Fibroblast of skin of left quadriceps (primary cell): ENCODE measurements at places on chromosomes 4 and X.

GRCh38 chr4:83609365-83609764 is 73.5 kb downstream of the GPAT3 start:
- DNase-seq = no peak

DNA sequence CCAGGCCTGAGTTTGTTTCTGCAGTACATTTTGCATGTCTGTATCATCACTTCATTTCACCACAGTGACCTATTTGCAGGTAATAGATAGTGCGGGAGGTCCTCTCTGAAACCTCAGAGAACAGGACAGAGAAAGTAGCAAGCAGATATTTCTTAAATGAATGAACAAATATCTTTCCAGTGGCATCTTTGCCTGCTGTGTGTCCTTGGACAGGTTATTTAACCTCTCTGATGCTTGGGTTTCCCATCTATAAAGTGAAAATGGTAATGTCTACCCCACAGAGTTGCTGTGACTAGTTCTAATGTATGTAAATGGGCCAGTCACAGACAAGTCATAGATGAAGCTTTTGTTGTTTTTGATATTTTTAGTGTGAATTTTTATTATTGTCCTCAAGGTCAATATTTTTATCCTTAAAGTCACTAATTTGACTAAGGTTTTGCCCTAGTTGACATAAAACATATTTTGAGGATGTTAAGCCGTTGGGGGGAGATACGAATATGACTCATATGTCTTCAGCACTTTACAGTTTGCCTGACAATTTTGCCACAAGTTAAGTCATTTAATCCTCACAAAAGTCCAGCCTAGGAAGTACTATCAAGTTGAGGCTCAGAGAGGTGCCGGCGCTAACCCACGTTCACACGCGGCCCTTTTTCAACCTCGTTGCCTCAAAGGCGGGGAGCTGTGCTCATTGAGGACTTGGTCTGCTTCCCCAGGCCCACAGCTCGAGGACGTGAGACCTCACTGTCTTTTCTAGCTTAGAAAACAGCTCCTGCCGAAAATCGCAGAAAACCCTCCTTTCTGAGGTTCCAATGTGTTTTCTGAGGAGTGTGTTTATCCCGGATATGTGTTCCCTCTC is 126.7 kb upstream of the STX18 start:
- DNase-seq = no peak

DNA sequence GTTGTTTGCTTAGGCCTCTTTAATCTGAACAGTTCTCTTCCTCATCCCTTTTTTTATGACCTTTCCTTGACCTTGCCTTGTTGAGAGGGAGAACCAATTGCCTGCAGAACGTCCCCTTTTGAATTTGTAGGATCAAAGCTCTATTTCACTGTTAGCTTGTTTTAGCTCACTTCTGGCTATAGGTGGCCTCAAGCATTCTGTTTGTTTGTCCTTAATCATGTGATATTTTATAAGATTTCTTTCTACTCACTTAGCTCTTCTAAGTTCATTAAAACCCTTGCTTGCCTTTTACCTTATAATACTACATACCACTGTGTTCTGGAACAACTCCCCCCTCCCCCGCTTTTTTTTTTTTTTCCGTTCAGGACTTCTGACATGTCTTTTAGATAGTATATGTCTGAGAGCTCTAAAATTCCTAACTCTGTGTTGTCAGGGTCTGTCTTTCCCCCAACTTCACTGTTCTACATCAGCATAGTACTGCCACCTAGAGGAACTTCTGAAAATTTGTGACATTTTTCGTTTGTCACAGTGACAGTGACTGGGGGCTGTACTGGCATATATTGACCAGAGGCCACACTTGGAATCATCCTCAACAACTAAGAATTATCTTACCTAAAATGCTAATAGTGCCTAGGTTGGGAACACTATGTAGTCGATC is 128.5 kb downstream of the LARP7 start:
- DNase-seq = peak; percentile 3

- no peak for DNase-seq
Observed at GRCh38 chrX:25084446-25084845, 68.7 kb upstream of the ARX start.

GRCh38 chr4:74715706-74716435 is 78.5 kb downstream of the BTC start:
- no peak for DNase-seq

GRCh38 chrX:66203114-66203513 is 39.1 kb downstream of the HEPH start:
- no peak for DNase-seq

GRCh38 chr4:9969526-9970398 is 51.5 kb downstream of the SLC2A9 start:
- DNase-seq = no peak

- DNase-seq = peak; percentile 45
Observed at GRCh38 chr4:182306792-182307507, 63.7 kb downstream of the TENM3 start.

DNA sequence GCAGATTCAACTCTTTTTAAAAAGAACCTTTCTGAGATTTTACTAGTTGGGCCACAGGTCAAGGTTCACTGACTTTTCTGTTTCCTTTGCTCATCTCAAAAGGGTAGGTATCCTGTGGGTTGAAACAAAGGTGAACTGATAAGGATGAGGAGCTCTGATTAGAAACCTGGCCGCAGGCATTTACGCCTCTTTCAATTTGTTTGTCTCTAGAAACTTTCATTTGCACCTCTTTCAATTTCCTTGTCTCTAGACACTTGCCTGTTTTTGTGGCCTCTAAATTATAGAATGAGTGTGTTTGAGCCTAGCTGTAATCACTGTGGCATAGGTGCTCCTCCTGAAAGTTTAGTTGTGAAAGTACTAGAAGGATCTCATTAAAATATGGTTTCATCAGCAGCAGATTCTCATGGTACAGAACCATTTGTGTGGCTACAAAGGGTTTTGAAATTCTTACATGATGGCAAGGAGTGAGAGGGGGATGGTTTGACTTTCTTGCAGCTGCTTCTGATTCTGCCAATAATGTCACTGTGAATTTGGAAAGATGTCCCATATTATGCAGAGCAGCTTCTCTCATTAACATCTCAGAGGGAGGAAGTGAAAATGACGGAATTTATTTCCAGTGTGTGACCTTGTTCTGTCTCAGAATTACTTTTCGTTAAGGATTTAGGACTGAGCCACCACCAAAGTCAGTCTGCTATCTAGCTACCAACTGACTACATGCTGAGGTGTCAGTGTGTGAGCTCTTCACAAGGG is 142.2 kb downstream of the SH2D1A start:
- no peak for DNase-seq

DNA sequence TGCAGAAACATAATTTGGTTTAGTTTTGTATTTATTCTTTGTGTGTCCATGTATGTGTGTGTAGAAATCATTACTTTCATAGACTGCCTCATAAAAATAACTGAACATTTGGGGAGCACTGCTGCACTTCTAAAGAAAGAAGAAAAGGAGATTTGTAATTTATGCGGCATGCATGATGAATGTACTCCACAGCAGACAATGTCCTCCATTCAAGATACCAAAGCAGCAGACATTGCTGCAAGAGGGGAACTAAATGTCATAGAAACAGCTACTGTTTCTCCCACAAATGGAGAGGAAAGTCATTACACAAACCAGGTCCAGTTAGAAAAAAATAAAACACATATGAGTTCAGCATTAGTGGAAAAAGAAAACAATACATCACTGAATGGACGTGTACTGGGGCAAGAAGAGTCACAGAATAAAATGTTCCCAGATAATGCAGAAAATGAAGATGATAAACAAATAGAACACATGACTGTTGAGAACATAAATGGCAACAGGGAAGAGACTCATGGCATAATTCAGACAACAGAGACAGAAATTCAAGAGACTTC is 2.6 kb downstream of the DTHD1 start:
- no peak for DNase-seq

- peak; percentile 43 for DNase-seq
Observed at GRCh38 chrX:149641835-149642234, 10.2 kb upstream of the TMEM185A start.

DNA sequence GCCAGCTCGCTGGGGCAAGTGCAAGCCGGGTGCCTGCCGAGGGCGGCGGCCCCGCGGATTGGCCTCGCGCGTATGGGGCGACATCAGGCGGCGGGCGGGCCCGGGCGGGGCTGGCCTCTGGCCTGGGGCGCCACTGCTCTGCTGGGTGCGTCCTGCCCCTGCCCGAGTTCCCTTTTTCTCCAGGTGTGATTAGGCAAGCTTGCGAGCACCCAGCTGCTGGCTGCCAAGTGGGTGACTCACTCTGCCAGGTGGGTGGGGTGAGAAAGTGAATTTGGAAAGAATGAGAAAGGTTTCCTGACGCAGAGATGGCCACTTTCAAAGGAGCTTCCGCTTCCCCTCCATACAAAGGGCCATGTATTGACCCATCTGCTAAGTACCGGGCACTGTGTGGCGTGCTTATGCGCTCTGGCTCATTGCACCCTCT is 32.5 kb downstream of the FGFBP1 start:
- DNase-seq = no peak

- DNase-seq = no peak
Observed at GRCh38 chrX:109848461-109849050, 115.5 kb upstream of the ACSL4 start.

DNA sequence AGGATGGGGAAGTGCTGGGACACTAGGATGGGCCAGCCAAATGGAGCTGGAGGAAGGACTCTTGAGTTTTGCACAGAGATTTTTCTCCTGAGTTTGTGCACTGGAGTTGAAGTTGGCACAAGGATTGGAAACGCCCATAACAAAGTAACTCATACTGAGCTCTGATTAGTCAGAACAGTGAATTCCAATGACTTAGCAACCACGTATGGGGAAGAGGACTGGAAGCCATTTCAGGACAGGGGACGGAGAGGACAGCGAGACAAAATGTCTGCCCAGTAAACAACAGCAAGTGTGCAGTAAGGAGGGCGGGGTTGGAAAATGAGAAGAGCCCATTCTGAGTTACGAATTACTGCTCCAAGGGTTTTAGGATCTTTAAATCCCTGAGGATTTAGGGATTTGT is 5.9 kb downstream of the RIPPLY1 start:
- DNase-seq = no peak

GRCh38 chrX:40721489-40722106 is 13.7 kb downstream of the MED14 start:
- DNase-seq = no peak

GRCh38 chr4:53127365-53127764 is 238.5 kb downstream of the SCFD2 start:
- DNase-seq = no peak

- DNase-seq = no peak
Observed at GRCh38 chrX:150229481-150229880, 133.6 kb upstream of the MAMLD1 start.

DNA sequence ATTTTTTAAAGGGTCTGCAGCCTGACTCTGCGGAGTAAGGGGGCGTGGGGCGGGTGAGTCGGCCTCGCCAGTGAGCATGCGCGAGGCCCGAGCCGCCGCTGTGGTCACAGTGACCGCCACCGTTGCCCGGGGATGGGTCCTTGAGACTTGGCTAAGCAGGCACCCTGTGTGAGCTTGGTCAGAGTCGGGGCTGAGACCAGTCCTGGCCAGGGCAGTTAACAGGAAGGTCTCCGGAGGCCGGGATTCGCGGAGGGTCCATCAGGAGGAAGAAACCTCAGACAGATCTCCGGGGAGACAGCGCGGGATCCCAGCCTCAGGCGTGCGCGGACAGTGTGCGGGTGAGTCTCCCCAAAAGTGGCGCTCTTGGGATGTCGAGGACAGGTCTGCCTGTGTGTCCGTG is 1384.4 kb upstream of the PCDH10 start:
- no peak for DNase-seq

- DNase-seq = no peak
Observed at GRCh38 chr4:2942532-2943363, 20.5 kb downstream of the NOP14 start.

- DNase-seq = no peak
Observed at GRCh38 chrX:64885850-64886249, 90.4 kb downstream of the ZC4H2 start.

DNA sequence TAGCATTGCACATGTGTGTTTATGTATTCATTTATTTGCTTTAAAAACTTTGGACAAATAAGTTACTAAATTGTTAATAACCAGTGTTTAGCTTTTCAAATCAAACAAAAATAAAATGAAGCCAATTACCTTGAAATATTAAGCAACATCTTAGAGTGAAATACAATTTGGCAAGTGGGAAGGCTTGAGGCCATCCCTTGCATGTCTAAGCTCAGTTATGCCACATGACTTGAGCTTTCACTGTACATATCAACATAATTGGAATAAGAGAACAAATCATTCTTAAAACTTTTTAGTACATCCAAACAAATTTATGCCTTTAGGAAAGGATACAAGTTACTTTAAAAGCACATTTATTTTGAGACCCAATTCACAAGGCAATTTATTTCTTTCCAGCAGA is 640.6 kb downstream of the SPRY1 start:
- DNase-seq = no peak

DNA sequence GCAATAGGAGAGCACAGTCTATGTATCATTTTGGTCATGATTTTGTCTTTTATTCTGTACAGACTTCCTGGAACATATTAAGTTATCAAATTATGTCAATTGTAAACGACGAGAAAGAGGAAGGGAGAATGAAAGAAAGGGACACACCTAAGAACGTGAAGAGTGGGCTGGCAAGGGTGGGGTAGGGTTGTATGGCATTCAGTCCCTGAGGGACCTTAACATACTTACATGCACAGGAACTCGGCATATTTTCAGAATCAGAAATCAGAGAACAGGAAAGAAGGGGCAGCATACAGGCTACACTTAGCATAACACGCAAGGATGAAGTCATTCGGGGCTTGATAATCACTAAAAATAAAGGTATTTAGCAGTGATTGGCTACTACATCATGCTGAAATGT is 1375.0 kb upstream of the ADGRL3 start:
- DNase-seq = no peak

DNA sequence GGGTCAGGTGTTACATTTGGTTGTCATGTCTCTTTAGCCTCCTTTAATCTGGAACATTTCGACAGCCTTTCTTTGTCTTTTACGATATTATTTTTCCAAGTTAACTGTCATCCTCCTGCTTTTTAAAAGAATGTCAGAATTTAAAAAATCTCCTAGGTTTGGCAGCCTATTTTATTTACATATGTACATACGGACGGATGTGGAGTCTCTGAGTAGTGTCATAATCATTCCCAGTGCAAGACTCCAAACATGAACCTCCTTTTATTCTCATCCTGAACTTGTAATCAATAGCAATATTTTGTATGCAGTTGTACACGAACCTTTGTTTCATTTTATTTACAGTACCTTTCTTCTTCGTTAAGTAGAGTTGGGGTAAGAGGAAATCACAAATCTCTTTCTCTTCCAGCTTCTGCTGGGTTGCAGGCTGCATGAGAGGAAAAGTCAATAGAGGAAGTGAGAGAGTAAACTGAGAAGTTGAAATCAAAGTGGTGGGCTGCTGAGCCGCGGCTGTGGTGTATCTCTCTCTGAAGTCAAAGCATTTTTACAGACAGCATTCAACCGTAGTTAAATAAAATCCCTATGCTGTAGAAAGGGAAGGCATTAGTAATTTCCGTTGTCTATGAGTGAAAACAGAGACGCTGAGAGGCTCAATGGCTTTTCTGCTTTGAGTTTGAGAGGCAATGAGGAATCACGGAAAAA is 53.9 kb upstream of the RPS6KA3 start:
- DNase-seq = no peak
